ENCODE measurements at places on chromosomes 11 and 22. TPM values are rescaled to one million over a fixed set of nuclear protein-coding genes. Genes with fewer than 3 reads are reported as not detected.

DNA sequence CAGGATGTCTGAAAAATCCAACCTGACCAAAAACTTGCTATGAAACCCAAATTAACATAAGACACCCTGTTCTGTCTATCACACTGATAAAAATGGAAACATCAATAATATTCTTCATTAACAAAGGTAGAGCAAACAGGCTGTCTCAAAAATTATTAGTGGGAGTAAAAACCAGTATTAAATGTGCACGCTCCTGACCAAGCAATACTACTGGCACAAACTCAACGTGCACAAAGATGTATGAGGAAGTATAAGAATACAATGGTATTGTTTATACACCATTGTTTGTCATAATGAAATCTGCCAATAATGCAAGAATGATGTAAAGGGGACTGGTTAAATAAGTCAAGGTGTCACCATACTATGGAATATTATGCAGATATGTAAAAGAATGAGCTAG lies 288.5 kb downstream of the MN1 start:
- H3K4me3 ChIP-seq = no peak overlapping the region
- no peak for DNase-seq
- no peak overlapping the region for H3K27ac ChIP-seq
- H3K36me3 ChIP-seq = no peaks in the 10 kb centered on the region

GRCh38 chr11:125258291-125259032 lies 93.9 kb downstream of the PKNOX2 start:
- DNase-seq = no peak
- no peaks in the 10 kb centered on the region for H3K4me1 ChIP-seq
- no peaks in the 10 kb centered on the region for H3K27me3 ChIP-seq
- no peak overlapping the region for H3K27ac ChIP-seq
- no peaks in the 10 kb centered on the region for H3K36me3 ChIP-seq

DNA sequence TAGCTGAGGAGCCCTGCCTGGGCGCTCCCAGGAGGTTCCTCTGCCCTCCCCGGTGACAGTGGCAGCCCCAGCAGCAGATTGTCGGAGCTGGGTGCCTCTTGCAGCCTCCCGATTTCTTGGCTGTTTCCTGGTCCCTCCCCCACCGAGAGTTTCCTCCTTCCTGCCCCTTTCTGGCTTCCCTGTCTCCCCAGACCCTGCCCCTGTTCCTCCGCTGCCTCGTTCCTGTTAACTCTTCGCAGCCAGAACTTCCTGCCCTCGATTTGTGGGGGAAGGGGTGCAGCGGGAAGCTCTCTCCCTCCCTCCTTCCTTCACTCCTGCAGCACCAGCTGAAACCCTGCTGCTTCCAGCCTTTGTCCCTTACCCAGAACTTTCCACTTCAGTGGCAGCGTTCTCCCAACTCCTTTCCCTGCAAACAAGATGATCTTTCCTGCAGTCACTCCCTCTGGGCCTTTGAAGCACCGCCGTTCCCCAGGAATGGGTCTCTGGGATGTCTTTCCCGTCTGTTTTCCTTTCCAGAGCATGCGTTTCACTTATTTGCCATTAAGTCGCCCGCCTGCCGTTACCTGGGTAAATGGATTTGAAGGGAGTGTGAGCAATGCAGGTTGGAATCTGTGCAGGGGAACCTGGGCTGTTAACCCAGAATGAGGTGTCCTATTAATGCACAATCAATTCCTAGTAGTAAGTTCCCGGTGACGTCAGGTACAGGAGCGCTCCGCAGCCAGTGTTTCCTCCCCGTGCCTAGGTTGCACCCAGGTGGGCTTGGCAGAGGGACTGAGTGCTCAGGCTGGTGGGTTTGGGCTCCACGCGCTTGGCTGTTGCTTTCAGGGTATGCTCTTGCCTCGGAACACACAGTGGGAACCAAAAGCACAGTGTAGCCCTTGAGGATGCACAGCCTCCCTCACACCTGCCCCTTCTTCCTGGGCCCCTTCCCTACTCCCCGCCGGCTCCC lies 4.3 kb downstream of the GRK2 start:
- DNase-seq = no peak
- no peak overlapping the region for H3K4me3 ChIP-seq
- H3K36me3 ChIP-seq = peaks cover 15% of the 10 kb centered on the region
- no peak overlapping the region for H3K27ac ChIP-seq

- H3K27me3 ChIP-seq = no peaks in the 10 kb centered on the region
- H3K36me3 ChIP-seq = no peaks in the 10 kb centered on the region
- no peak overlapping the region for H3K4me3 ChIP-seq
- peak; percentile 16 for DNase-seq
- no peaks in the 10 kb centered on the region for H3K4me1 ChIP-seq
These were observed 87.6 kb upstream of the FSHB start for GRCh38 chr11:30143098-30143705.

GRCh38 chr11:106904826-106905225 lies 113.5 kb downstream of the GUCY1A2 start:
- H3K27me3 ChIP-seq = no peaks in the 10 kb centered on the region
- H3K27ac ChIP-seq = no peak overlapping the region
- H3K4me1 ChIP-seq = no peaks in the 10 kb centered on the region
- DNase-seq = no peak
- H3K36me3 ChIP-seq = no peaks in the 10 kb centered on the region

- DNase-seq = no peak
- H3K4me1 ChIP-seq = no peaks in the 10 kb centered on the region
- no peak overlapping the region for H3K27ac ChIP-seq
- no peaks in the 10 kb centered on the region for H3K27me3 ChIP-seq
- H3K4me3 ChIP-seq = no peak overlapping the region
These were observed 46.0 kb downstream of the CNTN5 start for GRCh38 chr11:99066618-99067317.

- no peak overlapping the region for H3K4me3 ChIP-seq
- no peak for DNase-seq
- H3K36me3 ChIP-seq = no peaks in the 10 kb centered on the region
- H3K27ac ChIP-seq = no peak overlapping the region
- H3K4me1 ChIP-seq = no peaks in the 10 kb centered on the region
These were observed 66.5 kb downstream of the GGTLC2 start for GRCh38 chr22:22710719-22711531.

DNA sequence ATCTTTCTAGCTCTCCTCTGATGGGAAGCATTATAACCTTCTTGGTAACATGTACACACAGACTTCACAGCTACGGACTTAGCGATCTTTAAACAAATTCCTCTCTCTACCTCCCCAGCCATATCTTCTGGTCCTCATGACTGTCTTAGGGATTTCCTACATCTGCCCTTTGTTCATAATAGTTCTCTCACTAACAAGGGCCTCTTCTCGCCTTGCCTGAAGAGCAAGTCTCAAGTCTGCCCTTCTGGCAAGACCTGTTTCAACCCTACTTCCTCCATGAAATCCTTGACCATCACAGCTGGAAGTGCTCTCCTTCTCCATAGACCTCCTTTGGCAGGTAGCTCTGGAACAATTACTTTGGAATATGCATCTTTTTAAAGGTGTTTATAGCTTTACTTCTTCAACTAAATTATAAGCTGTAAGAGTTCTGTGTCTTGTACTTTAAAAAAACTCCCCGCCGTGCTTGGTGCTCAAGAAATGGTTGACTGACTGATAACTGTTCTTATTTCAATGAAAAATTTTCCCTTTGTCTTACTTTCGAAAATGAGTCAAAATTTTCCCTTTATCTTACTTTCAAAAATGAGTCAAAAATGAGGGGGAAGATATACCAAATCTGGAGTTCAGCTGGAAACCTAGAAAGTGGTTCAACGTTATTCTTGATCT lies 34.7 kb downstream of the SNX19 start:
- H3K27ac ChIP-seq = no peak overlapping the region
- H3K4me1 ChIP-seq = no peaks in the 10 kb centered on the region
- peaks cover 21% of the 10 kb centered on the region for H3K36me3 ChIP-seq
- H3K27me3 ChIP-seq = no peaks in the 10 kb centered on the region
- no peak for DNase-seq
- no peak overlapping the region for H3K4me3 ChIP-seq

DNA sequence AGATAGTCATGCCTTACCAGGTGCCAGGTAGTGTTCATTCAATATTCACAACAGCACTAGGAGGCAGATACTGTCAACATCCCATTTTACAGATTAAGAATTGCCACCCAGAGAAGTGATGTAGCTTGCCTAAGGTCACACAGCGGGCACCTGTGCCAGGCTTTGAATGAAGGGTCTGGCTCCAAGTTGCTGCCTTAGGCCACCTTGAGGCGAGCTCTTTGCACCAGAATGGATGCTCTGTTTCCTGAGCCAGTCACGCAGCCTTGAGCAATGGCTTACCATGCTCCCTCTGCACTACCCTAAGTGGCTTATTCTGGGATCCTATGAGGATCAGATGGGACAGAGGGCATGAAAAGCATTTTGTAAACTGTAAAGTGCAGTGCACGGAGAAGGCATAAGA lies 25.1 kb upstream of the TIMP3 start:
- H3K27me3 ChIP-seq = no peaks in the 10 kb centered on the region
- peaks cover 2% of the 10 kb centered on the region for H3K4me1 ChIP-seq
- H3K4me3 ChIP-seq = no peak overlapping the region
- H3K27ac ChIP-seq = no peak overlapping the region
- no peaks in the 10 kb centered on the region for H3K36me3 ChIP-seq

- peak overlapping the region; percentile 82 for H3K4me3 ChIP-seq
- H3K36me3 ChIP-seq = peaks cover 11% of the 10 kb centered on the region
- peak; percentile 89 for DNase-seq
- H3K27me3 ChIP-seq = no peaks in the 10 kb centered on the region
These were observed 2.9 kb upstream of the MTFP1 start for GRCh38 chr22:30422481-30423300.

- no peaks in the 10 kb centered on the region for H3K27me3 ChIP-seq
- no peaks in the 10 kb centered on the region for H3K4me1 ChIP-seq
- DNase-seq = no peak
- H3K4me3 ChIP-seq = no peak overlapping the region
- no peak overlapping the region for H3K27ac ChIP-seq
These were observed 14.5 kb downstream of the GUCD1 start for GRCh38 chr22:24540470-24540869.

DNA sequence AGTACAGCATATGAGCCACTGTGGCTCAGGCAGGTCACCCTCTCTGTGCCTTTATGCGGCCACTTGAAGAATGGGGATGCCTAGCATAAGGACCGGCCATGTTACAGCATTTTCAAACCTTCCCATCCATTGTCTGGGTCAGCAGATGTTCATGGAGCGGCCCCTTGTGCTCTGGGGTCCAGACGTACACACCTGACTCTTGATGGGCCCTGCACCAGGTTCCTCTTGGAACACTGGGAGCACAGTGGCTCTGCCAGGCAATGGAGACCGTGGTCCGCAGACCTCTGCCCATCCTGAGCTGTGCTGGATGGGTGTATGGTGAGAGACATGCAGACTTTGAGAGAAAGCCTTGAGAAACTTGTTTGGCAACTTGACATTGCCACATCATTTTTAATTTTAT lies 9.8 kb downstream of the PRDM11 start:
- no peaks in the 10 kb centered on the region for H3K36me3 ChIP-seq
- H3K27me3 ChIP-seq = no peaks in the 10 kb centered on the region
- no peak overlapping the region for H3K27ac ChIP-seq
- no peak for DNase-seq
- no peaks in the 10 kb centered on the region for H3K4me1 ChIP-seq
- no peak overlapping the region for H3K4me3 ChIP-seq

- no peak overlapping the region for H3K27ac ChIP-seq
- no peak overlapping the region for H3K4me3 ChIP-seq
- H3K4me1 ChIP-seq = peaks cover 26% of the 10 kb centered on the region
- H3K36me3 ChIP-seq = no peaks in the 10 kb centered on the region
- H3K27me3 ChIP-seq = no peaks in the 10 kb centered on the region
These were observed 36.3 kb downstream of the PLEKHA7 start for GRCh38 chr11:16977994-16978315.

GRCh38 chr22:22507743-22508273 lies 734 bp downstream of the ZNF280B start:
- H3K4me1 ChIP-seq = no peaks in the 10 kb centered on the region
- H3K4me3 ChIP-seq = peak overlapping the region; percentile 85
- H3K27me3 ChIP-seq = no peaks in the 10 kb centered on the region
- H3K36me3 ChIP-seq = no peaks in the 10 kb centered on the region

- no peak overlapping the region for H3K4me3 ChIP-seq
- no peaks in the 10 kb centered on the region for H3K27me3 ChIP-seq
- peak; percentile 60 for DNase-seq
- H3K36me3 ChIP-seq = peaks cover 5% of the 10 kb centered on the region
- peak overlapping the region; percentile 15 for H3K27ac ChIP-seq
These were observed 33.3 kb downstream of the MARK2 start for GRCh38 chr11:63871962-63872799.

DNA sequence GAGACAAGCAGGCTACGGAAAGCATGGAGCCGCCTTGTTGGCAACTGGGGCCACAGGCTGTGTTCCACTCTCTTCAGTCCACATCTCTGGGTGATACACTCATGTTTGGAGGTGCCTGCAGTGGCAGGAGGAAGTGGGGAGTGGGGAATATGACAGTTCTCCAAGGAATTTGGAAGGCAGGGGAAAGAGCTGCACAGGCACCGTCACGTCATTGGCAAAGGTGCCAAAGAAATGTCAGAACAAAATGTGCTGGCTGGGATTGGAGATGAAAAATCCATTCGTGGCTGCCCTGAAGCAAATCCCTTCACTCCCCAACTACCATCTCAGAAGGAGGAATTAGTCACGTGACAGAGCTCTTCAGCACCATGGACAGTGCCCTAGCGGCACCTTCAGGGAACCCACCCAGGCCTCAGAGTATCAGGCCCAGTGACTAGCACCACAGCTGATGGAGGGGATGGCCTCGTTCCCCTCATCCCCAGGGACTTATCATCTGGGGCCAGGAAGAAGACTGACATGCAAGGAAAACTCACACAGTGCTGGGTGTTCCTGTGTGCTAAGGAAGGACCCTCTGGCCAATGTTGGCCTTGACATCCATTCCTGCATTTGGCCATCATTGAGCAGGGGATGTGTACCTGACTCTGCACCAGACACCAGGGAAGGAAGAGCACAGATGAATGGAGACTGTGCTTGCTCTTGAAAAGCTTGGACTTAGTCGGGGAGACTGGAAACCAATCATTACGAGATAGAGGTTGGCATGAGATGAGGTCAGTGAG lies 48.5 kb upstream of the PRDM11 start:
- peaks cover 52% of the 10 kb centered on the region for H3K27me3 ChIP-seq
- DNase-seq = no peak
- no peaks in the 10 kb centered on the region for H3K4me1 ChIP-seq
- no peaks in the 10 kb centered on the region for H3K36me3 ChIP-seq
- no peak overlapping the region for H3K27ac ChIP-seq

DNA sequence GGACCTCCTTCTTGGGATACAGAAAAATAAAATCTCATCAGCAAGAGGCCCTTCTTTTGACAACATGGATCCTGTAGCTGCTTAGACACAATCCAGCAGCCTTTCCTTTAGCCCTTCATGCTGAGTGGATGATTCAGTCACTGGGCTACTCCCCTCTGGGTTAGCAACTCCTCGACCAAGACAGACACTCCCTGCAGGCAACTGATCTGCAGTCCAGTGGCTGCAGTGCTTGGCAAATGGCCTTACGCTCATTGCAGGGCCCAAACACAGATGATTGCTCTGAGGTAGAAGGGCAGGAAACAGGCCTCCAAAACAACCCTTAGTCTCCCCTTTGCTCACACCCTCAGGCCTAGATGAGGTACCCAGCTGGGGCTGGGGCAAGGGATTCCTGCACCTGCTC lies 73.2 kb upstream of the OPCML start:
- H3K4me1 ChIP-seq = no peaks in the 10 kb centered on the region
- H3K36me3 ChIP-seq = no peaks in the 10 kb centered on the region
- H3K4me3 ChIP-seq = no peak overlapping the region
- no peak for DNase-seq

VSIG10L2 gene
- total RNA-seq = not detected

HTR3B gene
- not detected for total RNA-seq

MS4A6A gene
- total RNA-seq = 0.52 TPM

ANO9 gene
- total RNA-seq = 70.3 TPM

OR8U1 gene
- total RNA-seq = not detected

OTOG gene
- total RNA-seq = 0.07 TPM

SCN4B gene
- total RNA-seq = 0.32 TPM

TMEM121B gene
- 0.57 TPM for total RNA-seq

Measured in HCT116 (cell line).